ENCODE measurements at places on chromosomes 7 and 10.

DNA sequence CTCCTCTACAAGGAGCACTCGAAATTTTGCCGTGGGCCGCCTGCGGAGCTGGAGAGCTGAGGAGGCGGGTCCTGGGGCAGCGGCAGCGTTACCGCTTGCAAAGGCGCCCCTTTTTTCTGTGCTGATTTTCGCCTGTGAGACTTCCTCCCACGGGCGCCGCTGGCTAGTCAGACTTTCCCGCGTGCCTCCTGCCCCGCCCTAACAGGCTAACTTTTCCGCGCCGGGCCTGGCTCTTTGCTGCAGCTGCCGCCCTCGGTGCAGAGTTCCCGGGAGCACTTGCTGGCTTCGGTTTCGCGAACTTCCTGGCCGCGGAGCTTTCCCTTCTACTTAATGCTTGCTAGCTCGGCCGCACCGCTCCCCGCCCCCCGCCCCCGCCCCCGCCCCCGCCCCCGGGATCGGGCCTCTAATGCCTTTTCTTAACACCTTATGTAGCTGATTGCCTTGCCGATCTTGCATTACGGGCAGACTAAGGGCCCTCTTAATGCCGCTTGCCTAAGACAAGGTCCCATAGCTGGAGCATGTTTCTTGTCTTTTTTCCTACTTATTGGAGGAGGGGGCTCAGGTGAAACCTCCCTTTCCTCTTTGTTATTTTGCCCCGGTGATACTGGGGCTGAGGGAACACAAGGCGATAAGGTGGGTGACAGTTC, 37.9 kb upstream of the RASGEF1A start:
- H3K36me3 ChIP-seq = peaks cover 6% of the 10 kb centered on the region
- peaks cover 19% of the 10 kb centered on the region for H3K4me1 ChIP-seq
- peak overlapping the region; percentile 80 for H3K4me3 ChIP-seq
- peak; percentile 35 for DNase-seq
- peak overlapping the region; percentile 7 for H3K27ac ChIP-seq
- H3K27me3 ChIP-seq = no peaks in the 10 kb centered on the region

- no peaks in the 10 kb centered on the region for H3K36me3 ChIP-seq
- H3K4me3 ChIP-seq = no peak overlapping the region
- H3K4me1 ChIP-seq = no peaks in the 10 kb centered on the region
- DNase-seq = no peak
- no peaks in the 10 kb centered on the region for H3K27me3 ChIP-seq
Measured at GRCh38 chr10:115827231-115828009, 445.6 kb downstream of the GFRA1 start.

DNA sequence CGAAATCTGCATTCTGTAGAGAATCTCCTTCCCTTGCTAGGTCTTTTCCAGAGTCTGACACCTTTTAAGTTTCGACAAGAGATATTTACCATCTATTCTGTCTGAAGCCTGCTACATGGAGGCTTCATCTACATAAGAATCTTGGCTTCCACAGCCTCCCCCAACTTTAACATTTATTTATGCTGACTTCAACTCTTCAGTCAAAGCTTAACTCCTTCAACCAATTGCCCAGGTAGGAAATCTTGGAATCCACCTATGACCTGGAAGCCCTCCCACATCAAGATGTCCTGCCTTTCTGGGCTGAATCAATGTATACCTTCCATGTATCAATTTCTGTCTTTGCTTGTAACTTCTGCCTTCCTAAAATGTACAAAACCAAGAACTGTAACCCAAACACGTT, 54.7 kb downstream of the MINPP1 start:
- no peak overlapping the region for H3K27ac ChIP-seq
- no peak for DNase-seq
- no peaks in the 10 kb centered on the region for H3K36me3 ChIP-seq
- no peaks in the 10 kb centered on the region for H3K4me1 ChIP-seq
- H3K27me3 ChIP-seq = peaks cover 14% of the 10 kb centered on the region

DNA sequence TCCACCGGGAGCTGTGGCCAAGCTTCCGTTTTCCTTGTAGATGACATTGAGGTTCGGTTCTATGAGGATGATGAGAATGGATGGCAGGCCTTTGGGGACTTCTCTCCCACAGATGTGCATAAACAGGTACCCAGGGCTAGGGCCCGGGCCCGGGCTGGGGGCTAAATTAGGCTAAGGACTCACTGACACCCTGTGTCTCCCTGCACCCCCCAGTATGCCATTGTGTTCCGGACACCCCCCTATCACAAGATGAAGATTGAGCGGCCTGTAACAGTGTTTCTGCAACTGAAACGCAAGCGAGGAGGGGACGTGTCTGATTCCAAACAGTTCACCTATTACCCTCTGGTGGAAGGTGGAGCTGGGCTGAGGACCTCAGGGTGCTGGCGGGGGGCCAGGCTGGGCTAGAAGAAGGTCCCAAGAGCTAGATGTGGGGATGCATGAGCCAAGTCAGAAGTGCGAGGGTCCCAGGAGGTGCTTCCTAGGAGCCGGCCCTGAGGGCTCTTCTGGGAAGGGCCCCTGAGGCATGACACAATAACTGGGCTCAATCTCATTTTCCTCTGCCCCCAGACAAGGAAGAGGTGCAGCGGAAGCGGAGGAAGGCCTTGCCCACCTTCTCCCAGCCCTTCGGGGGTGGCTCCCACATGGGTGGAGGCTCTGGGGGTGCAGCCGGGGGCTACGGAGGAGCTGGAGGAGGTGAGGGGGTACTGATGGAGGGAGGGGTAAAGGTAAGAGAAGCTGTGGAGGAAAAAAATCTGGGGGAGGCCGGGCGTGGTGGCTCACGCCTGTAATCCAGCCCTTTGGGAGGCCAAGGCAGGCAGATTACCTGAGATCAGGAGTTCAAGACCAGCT, 2.9 kb downstream of the NFKB2 start:
- H3K27me3 ChIP-seq = no peaks in the 10 kb centered on the region
- peaks cover 30% of the 10 kb centered on the region for H3K4me1 ChIP-seq
- H3K36me3 ChIP-seq = peaks cover 91% of the 10 kb centered on the region
- DNase-seq = no peak

GRCh38 chr10:132847416-132847777, 61.5 kb upstream of the NKX6-2 start:
- peak overlapping the region; percentile 20 for H3K27ac ChIP-seq
- peaks cover 7% of the 10 kb centered on the region for H3K4me1 ChIP-seq
- DNase-seq = no peak
- no peaks in the 10 kb centered on the region for H3K36me3 ChIP-seq

DNA sequence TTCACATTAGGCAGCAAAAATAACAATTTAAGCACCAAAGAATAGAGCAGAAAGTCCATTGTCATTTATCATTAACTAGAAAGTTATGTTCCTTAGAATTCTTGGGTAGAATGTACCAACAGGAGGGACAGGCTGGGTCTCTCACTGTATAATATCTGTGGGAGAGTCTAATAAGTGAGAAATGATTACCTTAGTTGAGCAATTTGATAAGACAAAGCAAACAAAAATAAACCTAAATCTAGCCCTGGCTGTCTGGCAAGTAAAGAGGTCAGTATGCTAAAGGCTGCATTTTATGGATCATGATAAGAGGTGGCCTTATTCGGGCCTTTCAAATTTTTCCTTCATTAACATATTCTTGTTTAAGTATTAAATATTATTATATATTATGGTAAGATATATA, 35.6 kb downstream of the THNSL1 start:
- H3K4me3 ChIP-seq = no peak overlapping the region
- no peak overlapping the region for H3K27ac ChIP-seq
- H3K4me1 ChIP-seq = no peaks in the 10 kb centered on the region
- no peak for DNase-seq
- peaks cover 34% of the 10 kb centered on the region for H3K27me3 ChIP-seq
- no peaks in the 10 kb centered on the region for H3K36me3 ChIP-seq

- H3K27me3 ChIP-seq = no peaks in the 10 kb centered on the region
- no peak for DNase-seq
- no peak overlapping the region for H3K27ac ChIP-seq
- no peaks in the 10 kb centered on the region for H3K36me3 ChIP-seq
- no peaks in the 10 kb centered on the region for H3K4me1 ChIP-seq
Measured at GRCh38 chr7:47026780-47027361, 555.0 kb downstream of the TNS3 start.

DNA sequence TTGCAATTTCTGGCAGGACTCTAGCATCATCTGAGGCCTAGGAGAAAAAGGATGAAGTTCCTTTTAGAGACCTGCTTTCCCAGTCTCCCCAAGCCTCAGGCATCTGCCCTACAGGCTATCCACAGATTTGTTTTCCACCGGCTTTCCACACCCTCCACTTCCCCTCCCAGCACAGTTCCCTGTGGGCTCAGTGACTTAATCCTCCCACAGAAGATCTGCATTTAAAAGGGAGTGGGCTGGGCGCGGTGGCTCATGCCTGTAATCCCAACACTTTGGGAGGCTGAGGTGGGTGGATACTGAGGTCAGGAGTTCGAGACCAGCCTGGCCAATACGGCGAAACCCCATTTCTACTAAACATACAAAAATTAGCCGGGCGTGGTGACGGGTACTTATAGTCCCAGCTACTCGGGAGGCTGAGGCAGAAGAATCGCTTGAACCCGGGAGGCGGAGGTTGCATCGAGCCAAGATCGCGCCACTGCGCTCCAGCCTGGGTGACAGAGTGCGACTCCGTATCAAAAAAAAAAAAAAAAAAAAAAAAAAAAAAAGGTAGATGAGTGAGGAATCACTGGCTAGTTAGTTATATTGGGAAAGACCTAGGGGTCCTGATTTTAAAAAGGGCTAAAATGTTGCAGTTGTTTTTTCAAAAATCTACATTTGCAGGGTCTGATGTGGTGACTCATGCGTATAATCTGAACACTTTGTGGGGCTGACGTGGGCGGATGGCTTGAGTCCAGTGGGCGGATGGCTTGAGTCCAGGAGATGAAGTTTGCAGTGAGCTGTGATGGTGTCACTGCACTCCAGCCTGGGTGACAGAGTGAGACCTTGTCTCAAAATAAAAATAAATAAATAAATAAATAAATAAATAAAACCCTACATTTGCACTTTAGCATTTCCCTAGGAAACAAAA, 119.5 kb downstream of the BAMBI start:
- no peak overlapping the region for H3K4me3 ChIP-seq
- no peak for DNase-seq
- peaks cover 7% of the 10 kb centered on the region for H3K27me3 ChIP-seq
- peaks cover 4% of the 10 kb centered on the region for H3K36me3 ChIP-seq
- H3K4me1 ChIP-seq = no peaks in the 10 kb centered on the region

- H3K4me3 ChIP-seq = peak overlapping the region; percentile 51
- H3K4me1 ChIP-seq = peaks cover 48% of the 10 kb centered on the region
- no peak for DNase-seq
Measured at GRCh38 chr10:110413049-110413783, 84.5 kb upstream of the DUSP5 start.

DNA sequence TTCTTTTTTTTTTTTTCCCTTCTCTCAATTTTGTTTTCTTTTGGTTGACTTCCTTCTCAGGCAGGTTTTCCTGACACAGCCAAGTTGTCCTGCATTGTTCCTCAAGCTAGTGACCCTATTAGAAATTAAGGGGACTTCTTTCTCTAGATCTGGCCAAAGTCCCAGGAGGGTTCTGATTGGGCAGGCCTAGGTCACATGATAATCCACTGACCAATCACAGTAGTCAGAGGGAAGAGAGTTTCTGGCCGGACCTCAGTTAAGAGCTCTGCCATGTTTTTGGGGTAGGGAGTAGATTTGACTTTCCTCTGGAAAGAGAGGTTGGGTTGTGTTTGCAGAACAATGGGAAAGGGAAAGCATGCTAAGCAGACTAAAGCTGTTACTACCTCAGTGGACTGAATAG, 16.2 kb downstream of the VWA2 start:
- H3K4me3 ChIP-seq = no peak overlapping the region
- H3K4me1 ChIP-seq = peaks cover 3% of the 10 kb centered on the region

- no peaks in the 10 kb centered on the region for H3K36me3 ChIP-seq
- H3K4me1 ChIP-seq = no peaks in the 10 kb centered on the region
- no peaks in the 10 kb centered on the region for H3K27me3 ChIP-seq
- no peak for DNase-seq
- H3K27ac ChIP-seq = no peak overlapping the region
- no peak overlapping the region for H3K4me3 ChIP-seq
Measured at GRCh38 chr7:79723833-79724618, 270.6 kb upstream of the MAGI2 start.

GRCh38 chr7:1520539-1521234, 9.8 kb upstream of the MAFK start:
- H3K27me3 ChIP-seq = peaks cover 30% of the 10 kb centered on the region
- DNase-seq = no peak
- no peak overlapping the region for H3K27ac ChIP-seq
- H3K4me1 ChIP-seq = no peaks in the 10 kb centered on the region
- H3K4me3 ChIP-seq = no peak overlapping the region

DNA sequence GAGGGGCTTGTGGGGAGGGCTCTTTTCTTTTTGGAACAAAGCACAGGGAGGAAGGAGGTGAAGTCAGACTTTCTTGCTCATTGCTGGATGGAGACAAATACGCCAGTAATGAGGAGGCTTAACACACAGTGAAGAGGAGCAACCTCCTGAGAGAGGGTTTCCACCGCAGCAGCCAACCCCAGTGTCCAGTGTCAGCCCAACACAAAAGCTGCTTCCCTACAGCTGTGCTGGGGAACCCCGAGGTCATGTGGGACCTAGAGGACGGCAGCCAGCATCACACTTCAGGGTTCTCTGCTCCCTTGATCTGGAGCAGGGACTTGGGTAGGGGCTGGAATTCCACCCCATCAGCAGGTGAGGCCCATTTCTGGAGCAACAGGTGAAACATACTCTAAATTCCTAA, 7.7 kb downstream of the BLNK start:
- H3K4me3 ChIP-seq = no peak overlapping the region
- DNase-seq = no peak
- H3K27ac ChIP-seq = no peak overlapping the region

GRCh38 chr7:3683546-3684539, 382.8 kb downstream of the SDK1 start:
- H3K4me1 ChIP-seq = no peaks in the 10 kb centered on the region
- H3K27ac ChIP-seq = no peak overlapping the region
- no peak for DNase-seq
- no peaks in the 10 kb centered on the region for H3K36me3 ChIP-seq
- H3K27me3 ChIP-seq = peaks cover 46% of the 10 kb centered on the region

GRCh38 chr7:43196379-43196778, 83.9 kb downstream of the HECW1 start:
- DNase-seq = no peak
- H3K4me3 ChIP-seq = no peak overlapping the region
- peaks cover 23% of the 10 kb centered on the region for H3K27me3 ChIP-seq
- no peak overlapping the region for H3K27ac ChIP-seq
- no peaks in the 10 kb centered on the region for H3K4me1 ChIP-seq

DNA sequence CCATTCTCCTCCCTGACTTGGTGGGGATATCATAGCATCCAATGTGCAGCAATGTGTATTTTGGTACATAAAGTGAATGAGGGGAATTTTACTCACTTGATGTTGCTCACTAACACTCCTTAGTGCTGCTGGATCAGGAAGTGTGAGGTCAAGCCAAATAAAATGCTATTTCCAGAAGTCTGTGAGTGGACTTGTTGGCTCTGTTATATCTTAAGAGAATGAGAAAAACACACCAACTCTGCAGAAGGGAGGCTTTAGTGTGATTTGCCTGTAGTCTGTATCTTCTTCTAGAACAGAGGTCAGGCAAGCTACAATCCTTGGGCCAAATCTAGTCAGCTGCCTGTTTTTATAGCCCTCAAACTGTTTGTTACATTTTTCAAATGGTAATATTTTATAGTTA, 154.3 kb downstream of the POLR1F start:
- DNase-seq = no peak
- H3K27ac ChIP-seq = no peak overlapping the region
- no peaks in the 10 kb centered on the region for H3K4me1 ChIP-seq
- H3K27me3 ChIP-seq = no peaks in the 10 kb centered on the region

Measured in effector memory CD8-positive, alpha-beta T cell (primary cell).